ENCODE measurements at places on chromosomes 2 and 18.

DNA sequence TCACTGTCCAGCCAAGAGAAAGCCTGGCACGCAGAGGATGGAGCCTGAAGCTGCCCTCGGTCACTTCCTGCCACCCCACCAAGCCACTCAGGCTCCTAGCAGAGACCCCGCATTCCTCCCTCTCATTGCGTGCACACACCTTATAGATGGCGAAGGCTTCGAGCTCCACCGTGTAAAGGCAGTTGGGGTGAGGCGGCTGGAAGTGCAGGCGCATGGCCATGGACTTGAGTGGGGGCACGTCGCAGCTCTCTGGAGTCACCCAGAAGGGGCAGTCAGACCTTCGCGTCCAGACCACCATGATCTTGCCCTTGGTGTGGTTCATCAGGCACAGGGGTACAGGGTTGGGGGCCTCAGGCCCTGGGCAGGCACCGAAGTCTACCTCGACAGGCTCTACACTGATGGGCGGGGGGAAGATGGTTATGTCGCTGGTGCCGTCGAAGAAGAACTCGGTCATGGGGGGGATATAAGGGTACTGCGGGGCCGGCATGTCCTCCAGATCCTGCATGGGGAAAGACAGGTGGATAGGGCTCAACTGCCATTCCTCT lies 13.7 kb downstream of the CFAP65 start:
- DNase-seq: no peak

DNA sequence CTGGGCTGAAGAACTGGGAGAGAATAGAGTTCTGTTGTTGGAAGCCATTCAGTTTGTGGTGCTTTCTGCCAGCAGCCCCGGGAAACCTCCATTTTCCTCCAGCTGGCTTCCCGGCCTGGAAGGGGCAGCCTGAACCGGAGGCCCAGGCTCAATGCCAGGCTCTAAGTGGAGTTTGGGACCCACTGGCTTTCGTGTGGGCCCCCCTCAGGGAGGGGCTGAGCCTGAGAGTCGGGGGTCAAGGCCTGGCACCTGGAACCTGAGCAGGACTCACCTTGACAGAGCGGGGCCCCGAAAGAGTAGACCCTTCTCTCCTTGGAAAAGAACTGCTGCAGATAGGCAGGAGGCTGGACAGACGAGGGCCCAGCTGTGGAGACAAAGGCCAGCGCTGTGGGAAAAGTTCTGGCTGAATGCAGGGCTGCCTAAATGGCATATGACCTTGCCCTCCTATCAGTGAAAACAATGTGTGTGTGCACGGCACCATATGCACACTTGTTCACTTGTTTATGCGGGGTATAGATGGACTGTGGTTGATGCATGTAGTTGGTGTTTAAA lies 34.8 kb upstream of the ASB18 start:
- no peak for DNase-seq

DNA sequence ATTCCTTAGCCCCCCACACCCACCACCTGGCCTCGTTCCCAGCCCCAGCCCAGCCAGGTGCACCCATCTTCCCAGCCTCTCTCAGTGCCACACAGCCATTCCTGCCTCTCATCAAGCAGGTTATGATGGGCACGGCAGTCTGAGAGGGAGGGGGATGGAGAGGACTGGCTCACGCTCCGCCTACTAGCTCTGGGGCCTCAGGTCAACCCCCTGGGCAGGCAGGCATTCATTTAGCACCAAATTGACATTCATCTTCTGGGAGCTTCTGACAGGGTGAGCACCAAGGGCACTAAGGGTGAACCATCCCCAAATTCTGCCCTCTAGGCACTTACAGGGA lies 66.2 kb upstream of the FOSL2 start:
- DNase-seq: no peak

- DNase-seq: no peak
Measured at GRCh38 chr2:149507974-149508373, 79.6 kb downstream of the MMADHC start.

DNA sequence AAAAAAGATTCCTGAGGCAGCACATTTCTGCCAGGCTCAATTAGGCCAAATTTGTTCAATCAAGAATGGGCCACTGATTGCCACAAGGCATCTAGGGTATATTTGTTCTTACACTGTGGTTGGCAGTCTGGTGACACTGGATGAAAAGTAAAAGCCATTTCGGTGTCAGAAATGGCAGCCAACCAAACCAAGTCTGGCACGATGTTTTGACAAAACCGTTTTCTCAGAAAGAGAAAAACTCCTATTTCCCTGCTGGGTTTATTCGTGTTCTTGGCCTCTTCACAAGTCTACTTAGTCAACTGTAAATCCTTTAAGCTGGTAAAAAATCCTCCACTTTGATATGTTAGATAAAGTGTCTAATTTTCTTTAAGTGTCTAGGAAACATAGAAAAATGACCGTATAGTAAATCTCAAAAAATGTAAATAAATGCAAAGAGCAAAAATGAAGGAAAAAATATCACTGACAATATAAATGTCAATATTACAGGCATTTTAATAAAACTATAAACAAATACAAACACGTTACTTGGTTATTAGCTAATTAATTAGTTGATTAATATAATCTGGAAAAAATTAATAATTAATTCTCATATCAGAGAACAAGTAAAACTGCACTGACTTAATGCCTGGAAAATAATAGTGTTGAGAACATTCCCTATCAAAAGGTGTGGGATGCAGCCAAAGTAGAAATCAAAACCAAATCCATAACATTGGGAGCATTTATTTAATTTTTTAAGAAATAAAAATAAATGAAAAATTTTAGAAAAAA lies 182.0 kb upstream of the ZNF804A start:
- DNase-seq: no peak

GRCh38 chr2:58770846-58771245 lies 529.7 kb upstream of the FANCL start:
- DNase-seq: no peak

- no peak for DNase-seq
Measured at GRCh38 chr2:157809212-157809611, 66.9 kb downstream of the ACVR1 start.

DNA sequence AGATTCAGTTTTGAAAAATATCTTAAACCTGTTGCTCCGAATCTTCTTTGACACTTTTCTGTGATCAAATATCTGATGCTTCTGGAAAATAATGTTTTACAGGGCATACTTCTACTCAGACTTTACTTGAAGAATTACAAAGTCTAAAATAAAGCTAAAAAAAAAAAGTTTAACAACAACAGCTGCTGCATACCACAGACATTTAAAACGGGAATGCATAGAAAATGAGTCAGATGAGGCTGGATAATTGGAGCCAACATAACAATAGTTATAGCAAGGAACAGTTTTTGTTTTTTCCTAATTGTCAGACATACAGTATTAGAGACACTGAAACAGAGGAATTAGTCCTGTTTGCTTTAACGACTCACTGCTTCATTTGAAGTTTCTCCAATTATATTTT lies 1090.2 kb downstream of the SUCLG1 start:
- DNase-seq: no peak

DNA sequence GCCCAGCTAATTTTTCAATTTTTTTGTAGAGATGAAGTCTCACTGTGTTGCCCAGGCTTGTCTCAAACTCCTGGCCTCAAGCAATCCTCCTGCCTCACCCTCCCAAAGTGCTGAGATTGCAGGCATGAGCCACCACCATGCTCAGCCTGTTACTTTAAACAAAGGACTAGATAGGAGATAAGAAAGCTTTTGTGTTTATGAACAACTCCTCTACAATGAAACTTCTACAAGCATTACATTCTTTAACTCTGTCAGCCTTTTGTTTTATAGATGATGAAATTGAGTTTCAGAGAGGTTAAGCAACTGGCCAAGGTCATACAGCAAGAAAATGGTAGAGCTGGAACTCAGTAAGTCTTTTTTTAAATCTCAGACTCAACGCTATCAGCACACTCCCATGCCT lies 22.7 kb downstream of the ALPK2 start:
- no peak for DNase-seq

DNA sequence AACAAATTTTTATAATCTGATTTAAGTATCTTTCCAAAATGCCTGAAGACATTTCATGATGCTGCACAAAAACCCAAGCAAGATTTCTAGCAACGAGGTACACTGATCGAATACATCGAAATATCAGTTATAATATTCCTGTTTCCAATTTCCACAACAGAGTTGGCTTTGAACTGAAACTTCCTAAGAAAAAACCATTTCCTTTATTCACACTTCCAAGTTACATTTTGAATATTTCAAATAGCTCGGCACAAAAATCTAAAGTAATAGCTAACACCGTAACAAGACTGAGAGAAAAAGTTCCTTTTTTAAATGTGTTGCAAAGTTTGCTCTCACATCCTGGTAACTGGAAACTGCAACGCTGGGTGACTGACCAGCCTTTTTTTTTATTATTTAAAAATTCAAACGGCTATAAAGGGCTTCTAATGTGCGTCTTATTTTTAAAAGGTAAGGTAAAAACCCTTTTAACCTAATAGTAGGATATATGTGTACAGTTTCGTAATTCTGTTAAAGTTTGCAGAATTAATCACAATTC lies 1.7 kb downstream of the HNRNPLL start:
- no peak for DNase-seq

GRCh38 chr18:54636217-54636616 lies 45.2 kb downstream of the DYNAP start:
- DNase-seq: no peak

DNA sequence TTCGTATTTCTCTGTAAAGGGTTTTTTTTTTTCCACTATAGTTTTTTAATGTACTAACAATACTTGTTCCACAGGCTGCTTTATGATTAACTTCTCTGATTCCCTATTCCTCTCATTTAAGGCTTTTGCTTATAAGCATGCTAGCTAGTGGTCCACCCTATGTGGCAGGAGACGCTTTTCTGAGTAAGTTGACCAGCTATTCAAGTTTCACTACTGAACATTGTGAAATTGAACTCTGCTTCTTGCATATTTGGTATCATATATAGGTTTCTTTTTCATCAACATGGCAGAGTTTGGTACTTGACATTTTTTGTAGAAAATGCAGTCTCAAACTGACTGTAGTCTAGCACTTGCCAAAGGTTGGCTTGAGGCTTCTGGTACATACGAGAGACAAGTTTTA lies 74.2 kb downstream of the OTX1 start:
- no peak for DNase-seq

Data from stimulated activated CD4-positive, alpha-beta T cell treated with anti-CD3 and anti-CD28 coated beads, Interleukin-2, amount 100 ng/mL, for 48 hours (primary cell).